ENCODE measurements at places on chromosomes 3 and 15. TPM values are rescaled to one million over a fixed set of nuclear protein-coding genes. Genes with fewer than 3 reads are reported as not detected.

The CCR3 gene
- not detected for total RNA-seq

The COPG1 gene
- total RNA-seq: 202 TPM

The MAN2C1 gene
- 248 TPM for total RNA-seq

GRCh38 chr15:60966316-60966715 is 262.8 kb downstream of the RORA start:
- no peak for DNase-seq

DNA sequence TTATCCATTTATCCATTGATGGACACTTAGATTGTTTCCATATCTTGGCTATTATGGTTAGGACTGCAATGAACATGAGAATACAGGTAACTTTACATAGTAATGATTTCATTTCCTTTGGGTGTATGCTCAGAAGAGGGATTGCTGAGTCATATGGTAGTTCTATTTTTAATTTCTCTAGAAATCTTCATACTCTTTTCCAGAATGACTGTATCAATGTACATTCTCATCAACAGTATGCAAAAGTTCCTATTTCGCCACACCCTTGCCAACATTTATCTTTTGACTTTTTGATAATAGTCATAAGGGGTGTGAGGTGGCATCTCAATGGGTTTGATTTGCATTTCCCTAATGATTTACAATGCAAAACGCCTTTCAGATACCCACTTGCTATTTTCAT is 6.2 kb upstream of the NIPA1 start:
- no peak for DNase-seq

GRCh38 chr3:125916376-125916978 is 52.5 kb upstream of the ROPN1B start:
- DNase-seq: peak; percentile 92

GRCh38 chr15:49439678-49440395 is 16.8 kb downstream of the FGF7 start:
- DNase-seq: no peak

DNA sequence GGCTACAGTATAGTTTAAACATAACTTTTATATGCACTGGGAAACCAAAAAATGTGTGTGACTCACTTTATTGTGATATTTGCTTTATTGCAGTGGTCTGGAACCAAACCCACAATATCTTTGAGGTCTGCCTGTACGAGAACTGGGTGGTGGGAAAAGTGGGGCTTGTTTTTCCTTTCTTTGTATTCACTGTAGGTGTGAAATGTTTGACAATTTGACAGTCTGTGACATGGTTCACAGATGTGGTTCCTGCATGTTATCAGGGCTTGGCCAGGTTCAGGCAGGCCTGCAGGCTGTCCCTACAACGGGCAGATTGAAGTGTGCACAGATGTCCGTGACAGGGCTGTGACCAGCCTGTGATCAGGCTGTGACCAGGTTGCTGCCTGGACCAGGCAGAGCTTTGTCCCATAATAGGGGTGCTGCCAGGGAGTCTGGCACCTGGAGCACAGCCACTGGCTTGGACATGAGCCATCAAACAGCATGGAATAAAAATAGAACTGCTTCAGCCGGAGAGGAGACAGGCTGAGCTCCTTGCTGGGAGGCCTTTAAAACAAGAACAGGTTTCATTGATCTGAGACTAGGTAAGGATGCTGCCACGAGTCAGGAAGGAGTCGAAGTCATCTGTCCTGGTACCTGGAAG is 61.0 kb downstream of the KLF13 start:
- no peak for DNase-seq

DNA sequence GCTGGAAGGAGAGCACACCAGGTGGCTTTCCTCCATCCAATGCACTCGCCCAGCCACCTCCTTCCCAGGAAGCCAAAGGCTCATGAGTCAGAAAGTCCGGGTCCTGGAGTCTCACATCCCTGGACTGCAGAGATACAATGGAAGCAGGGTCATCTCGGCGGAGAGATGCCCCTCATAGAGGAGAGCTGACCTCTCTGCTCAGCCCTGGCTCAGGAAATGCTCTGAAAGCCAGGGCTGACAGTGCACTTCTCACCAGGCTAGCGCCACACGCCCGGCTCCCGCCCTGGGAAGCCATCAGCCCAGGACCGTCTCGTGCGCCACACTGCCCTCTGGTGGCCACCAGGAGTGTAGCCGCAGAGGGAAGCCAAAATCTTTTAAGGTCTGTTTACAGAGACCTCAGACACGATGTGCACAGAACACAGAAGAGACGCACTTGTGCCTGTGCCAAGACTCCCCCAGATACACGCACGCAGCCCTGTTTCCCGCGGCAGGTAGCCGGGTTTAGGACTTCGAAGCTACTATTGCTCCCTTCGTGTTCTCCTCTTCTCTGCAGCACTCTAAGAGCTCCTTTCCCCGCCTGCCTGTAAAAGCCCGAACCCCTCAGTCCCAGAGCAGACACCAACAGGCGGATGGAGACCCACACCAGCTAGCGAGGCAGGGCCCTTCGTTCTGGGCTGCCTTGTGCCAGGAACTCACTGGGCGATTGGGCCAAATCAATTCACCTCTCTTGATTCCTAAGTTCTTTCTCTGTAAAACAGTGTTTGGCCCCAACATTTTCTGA is 9.7 kb downstream of the NTRK3 start:
- DNase-seq: peak; percentile 50

GRCh38 chr3:184778426-184779332 is 33.3 kb upstream of the VPS8 start:
- DNase-seq: no peak

Data from endothelial cell of umbilical vein (primary cell).